HCT116 (cell line): ENCODE measurements at places on chromosomes 16 and 17.

DNA sequence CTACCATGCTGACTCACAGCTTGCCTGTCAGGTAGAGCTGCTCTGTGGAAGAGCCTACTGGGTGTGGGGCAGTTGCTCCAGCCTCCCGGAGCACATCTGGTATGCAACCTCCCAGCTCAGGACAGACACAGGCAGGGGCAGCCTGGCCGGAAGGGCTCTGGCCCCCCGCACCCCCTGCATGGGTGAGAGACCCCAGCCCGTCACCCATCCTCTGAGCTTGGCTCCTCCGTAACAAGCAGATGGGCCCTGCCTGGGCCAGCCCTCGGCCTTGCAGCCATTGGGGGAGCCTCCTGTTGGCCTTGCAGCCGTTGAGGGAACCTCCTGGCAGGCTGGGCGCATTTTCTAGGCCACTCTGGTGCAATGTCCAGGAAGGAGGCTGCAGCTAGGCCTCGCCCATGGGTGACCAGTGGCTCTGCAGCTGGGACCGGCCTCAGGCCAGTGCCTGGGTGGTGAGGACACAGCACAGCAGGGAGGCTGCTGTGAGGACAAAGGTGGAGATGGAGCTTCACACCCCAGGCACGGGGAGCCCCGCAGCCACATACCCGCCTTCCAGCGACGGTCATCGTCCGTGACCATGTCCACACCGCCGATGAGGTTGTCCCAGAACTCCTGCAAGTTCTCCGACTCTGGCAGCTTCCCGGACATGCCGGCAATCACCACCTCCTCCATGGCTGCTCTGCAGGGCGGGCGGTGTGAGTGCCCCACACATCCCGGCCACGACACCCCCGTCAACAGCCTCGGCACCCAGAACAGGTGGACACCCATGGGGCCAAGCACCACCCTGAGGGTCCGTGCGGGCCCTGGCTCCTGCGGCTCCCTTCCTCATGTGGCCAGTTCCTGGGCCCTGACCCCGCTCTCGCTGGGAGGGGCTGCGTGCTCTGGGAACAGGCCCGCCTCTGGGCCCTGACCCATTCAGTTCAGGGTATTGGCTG, 2.0 kb downstream of the FASN start:
- no peak for DNase-seq

DNA sequence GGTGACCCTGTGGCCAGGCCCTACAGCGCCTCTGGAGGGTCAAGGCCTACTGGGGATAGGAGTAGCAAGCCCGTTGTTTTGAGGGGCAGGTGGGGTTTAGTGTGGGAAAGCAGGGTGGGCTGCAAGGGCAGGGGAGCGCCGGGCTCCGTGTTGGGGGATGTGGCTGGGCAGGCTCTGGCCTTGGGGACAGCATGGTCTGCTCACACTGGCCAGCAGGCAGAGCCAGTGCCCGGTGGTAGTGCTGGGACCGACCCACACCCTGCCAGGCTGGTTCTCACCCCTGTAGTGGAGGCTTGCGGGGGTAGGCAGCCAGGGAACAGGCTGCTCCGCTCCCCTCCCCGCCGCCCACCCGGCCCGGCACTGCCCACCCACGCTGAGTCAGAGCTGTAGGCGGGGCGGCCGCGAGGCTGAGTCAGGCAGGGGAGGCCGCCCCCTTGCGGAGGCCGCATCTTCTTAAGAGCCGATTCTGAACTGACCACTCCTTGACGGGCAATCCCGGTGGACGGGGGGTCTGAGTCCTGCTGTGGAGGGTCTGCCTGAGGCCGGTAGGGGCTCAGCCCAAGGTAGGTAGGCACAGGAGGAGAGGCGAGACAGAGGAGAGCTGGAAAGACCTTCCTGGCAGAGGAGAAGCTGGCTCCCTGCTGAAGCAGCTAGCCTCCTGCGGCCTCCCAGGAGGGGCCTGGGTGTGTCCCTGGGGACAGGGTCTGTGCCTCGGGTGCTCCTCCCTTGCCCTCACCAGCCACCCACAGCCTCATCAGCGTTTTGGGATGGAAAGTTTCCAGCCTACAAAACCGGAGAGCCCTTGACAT, 62.4 kb downstream of the BAIAP2 start:
- DNase-seq: peak; percentile 75

DNA sequence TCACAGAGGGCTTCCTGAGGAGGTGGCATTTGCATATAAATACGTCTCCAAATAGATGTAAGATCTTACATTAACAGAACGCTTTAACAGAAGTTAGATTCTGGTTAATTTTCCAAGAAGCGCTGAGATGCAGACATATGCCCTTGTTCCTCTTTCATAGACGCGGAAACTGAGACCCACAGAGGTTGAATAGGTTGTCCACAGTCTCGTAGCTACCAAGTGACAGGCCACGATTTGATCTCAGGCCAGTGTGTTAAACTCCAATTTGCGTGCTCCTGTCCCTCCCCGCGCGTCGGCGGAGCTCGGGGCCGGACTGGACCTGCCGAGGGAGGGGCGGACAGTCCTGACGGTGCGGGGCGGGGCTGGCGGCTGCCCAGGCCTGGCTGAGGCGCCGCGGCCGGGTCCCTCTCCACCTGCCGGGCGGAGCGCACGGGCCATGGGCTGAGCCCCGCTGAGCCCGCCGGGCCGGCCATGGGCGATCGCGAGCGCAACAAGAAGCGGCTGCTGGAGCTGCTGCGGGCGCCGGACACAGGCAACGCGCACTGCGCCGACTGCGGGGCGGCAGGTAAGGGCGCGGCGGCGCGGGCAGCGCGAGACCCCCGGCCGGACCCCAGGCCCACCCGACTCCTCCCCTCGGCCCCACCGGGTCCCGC, at the start of gene ADAP2:
TSS of gene ADAP2 (plus strand) at position 402 of the 653 bp plus-strand sequence. CDS start at position 472, 70 bp downstream.
- peak; percentile 19 for DNase-seq

DNA sequence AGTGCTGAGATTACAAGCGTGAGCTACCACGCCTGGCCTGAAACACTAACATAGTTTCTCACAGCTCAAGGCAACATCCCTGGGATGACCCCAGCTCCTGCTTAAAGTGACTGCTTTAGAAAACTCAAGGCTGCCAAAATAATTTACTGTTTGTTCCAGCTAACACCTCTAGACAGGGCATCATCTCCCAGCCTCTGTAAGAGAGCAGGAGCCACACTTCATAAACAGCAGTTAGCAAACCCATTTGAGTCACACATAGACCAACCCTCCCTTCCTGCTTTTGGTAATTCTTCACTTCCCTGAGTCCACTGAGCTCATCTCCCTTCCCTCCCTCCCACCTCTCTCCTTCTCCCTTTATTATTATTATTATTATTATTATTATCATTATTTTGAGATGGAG, 201.3 kb downstream of the XYLT1 start:
- no peak for DNase-seq

DNA sequence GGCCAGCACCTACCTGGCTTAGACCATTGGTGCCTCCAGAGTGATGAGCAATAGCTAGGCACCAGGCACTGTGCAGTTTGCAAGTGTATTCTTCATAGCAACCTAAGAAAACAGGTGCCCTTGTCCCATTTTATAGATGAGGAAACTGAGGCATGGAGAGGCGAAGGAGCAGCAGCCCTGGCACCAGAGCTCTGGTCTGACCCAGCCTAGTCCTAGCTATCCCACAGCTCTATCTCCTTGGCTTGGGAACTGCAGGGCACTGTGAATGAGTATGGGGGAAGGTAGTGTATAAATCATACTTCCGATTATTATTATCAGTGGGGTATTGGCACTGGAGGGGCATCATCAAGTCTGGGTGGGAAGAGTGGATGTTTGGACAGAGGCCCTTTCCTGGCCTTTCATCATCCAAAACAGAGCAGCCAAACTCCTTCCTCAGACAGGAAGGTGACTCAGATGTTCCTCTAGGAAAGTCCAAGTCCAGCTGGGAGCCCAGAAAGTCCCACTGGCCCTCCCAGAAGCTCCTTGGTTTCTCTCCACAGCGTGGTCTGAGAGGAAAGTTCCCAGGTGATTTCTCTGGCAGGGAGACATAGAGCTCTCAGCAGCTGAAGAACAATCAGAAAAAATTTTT, 32.0 kb upstream of the PLLP start:
- peak; percentile 75 for DNase-seq

GRCh38 chr16:9302072-9302471, 210.6 kb downstream of the HAPSTR1 start:
- no peak for DNase-seq

- no peak for DNase-seq
Measured at GRCh38 chr16:10494343-10495030, 85.9 kb downstream of the EMP2 start.

DNA sequence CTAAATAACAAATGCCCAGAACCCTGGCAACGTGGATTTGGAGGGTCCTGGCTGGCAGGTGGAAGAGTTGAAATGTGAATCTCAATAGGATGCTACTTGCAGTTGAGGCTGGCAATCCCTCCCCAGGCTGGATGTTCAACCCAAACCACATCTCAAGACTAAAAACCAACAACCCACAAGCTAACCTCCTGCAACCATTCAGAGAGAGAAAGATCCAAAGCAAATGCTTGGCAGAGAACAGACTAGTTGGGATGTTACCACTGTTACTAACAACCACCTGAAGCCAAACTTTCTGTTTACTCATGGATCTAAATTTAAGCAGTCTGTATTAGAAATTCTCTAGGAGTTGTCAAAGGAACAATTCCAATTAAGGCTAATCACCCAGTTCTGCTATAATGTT, 27.9 kb downstream of the SMG6 start:
- no peak for DNase-seq

DNA sequence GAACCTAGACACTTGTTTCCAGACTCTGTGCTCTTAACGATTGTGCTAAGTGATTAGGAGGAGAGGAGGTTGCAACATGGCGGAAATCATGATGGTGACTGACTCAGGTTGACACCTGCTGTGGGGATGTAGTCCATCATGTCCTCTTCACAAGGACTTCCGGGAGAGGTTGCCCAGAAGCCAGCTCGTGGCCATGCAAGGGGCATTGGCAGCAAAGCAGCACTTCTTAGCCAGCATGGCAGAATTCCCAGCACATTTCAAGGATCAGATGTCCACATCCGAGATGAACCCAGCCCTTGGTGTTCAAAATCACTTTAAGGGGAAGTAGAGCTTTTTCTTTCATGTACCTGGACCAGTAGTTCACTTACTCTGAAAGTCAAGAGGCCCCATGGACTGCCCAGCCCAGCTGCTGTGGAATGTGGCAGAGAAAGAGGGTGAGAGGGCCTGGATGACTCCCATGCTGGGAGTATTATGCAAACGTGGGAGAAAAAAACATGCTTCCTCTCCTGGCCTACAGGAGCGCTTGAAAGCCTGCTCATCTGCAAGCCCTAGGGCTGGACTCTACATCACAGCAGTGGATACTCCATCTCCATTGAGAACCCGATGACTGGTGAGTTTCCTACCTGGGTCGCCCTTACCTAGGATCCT, 65.5 kb downstream of the IRX6 start:
- no peak for DNase-seq

DNA sequence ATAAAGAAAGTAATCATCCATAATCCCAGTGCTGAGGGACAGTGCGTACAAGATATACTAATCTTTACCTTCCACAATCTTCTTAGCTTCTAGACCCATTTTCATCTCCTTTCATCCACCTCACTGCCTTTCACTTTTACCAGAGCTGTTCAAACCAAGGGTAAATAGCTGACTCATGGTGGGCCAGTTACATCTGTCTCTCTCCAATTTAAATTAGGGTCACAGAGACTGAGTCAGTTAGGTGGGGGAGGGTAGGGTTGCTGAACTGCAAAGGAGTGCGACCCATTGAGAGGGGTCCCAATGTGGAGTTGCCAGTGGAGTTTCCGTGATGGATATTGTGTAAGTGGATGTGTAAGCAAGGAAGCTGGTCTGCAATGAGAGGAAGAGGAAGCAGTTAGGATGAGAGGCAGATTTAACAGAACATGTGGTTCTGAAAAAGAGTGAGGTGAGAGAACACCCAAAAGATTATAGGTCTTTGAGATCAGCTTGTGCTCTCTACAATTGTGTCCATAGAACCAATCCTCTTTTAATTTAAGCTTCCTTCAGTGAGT, 83.5 kb downstream of the GP2 start:
- DNase-seq: no peak

DNA sequence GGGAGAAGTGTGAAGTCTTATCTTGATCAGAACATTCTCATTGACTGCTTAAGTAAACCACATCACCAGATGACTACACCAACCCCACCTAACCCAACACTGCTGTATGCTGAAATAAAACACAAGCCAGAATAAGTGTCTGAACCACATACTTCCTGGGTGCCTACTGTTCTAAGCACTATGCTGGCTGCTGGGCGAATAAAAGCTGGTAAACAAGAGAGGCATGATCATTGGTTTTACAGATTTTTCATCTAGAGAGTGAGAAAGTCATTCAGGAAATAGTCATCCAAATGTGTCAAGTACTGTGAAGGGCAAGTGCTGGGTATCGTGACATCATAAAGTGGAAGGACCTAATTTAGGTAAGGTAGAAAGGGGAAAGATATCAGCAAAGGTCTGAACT, 199.0 kb upstream of the SOX9 start:
- DNase-seq: no peak

DNA sequence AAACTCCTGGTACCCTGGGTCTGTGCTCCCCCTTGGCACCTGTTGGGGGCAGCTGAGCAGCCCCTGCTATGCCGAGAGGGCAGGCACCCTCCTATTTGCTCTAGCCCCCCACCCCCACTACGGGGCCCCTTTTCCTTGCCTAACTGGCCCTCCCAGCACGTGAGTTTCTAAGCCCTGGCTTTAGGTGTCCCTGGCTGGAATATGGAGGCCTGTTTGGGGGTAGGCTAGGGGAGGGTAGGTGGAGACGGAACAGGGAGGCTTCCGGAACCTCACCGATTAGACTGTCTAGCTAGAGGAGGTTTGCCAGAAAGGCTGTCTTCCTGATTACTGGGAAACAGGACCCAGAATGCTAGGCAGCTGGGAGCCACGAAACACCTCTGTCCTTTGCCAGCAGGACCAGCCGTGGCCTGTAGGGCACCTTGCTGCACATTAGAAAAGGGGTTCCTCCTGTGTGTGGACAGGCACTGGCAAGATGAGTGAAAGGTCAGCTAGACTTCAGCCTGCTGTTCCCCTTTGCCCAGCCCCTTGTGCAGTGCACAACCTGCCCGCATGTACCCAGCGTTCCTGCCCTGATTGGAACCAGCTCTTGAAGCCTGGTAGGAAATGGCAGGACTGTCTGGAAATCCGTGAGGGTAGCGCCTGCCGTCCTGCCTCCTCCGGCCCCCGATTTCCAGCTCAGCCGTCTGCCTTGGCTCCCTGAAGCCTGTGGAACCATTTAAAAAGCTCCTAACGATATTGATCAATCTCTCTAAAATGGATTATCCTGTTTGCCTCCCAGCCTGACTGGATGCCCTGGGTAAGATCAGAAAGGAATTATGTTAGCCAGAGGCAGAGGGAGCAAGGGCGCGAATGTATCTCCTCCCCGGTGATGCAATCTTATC, 83.4 kb upstream of the GSE1 start:
- no peak for DNase-seq

- no peak for DNase-seq
Measured at GRCh38 chr17:31568539-31568938, 177.1 kb downstream of the RAB11FIP4 start.
